CD4-positive, alpha-beta T cell treated with Interleukin-12 subunit alpha and Interleukin-12 subunit beta, for 1 hour (primary cell): ENCODE measurements at places on chromosomes 5 and 9.

DNA sequence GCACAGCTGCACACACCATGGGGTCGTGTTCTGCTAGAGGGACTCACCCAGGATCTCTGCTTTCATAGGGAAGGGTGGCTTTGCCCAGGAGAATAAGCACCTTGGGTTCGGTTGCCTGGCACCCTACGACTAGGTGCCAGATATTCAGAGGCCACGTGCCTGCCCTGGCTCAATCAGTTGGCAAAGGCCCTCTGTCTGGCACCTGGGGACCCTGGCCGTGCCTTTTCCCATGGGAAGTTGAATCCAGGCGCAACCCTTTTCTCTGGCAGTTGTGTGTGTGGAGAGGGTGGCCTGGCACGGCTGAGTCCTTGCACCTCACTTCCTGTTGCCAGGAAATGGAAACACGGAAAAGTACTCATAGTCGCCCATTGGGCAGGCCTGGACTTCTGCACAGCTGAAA is 10.2 kb upstream of the ANKH start:
- no peak for DNase-seq

- no peak for DNase-seq
Measured at GRCh38 chr9:38294220-38294960, 98.1 kb upstream of the ALDH1B1 start.

- no peak for DNase-seq
Measured at GRCh38 chr9:97500263-97500662, 1.2 kb upstream of the TMOD1 start.

GRCh38 chr9:117325831-117326230 is 89.0 kb downstream of the ASTN2 start:
- DNase-seq, result no peak

GRCh38 chr9:130844044-130844451 is 9.0 kb downstream of the ABL1 start:
- no peak for DNase-seq

DNA sequence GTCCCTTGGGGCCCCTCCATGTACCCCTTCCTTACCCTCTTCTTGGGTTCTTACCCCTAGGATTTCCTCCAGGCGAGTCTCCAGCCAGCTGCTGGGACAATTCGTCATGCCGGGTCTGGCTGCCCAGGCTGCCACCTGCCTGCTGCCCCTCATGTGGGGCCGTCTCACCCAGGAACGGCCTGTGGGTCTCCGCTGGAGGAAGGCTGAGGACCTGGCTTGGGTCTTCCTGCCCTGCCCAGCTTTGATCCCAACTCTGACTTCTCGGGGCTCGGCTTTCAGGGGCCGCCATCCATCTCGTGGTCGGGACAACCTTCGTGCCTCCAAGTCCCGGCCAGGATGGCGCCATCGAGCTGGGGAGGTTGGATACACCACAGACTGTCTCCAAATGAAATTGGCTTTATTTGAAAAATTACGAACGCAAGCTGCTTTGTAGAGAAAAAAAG is 38.1 kb downstream of the HMCN2 start:
- no peak for DNase-seq

DNA sequence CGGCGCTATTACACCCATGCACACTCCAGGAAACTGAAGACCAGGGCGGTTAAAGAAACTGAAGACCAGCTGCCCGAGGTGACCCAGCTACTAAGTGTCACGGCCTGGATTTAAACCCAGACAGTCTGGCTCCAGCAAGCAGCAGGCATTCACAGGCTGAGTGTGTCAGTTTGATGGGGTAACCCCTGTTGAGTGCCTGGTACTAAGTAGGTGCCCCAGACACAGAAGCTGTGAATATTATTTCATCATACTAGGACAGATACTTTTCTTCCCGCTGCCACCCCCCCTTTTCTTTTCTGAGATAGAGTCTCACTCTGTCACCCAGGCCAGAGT is 7.3 kb downstream of the ENG start:
- DNase-seq, result no peak

- no peak for DNase-seq
Measured at GRCh38 chr9:18324928-18325745, 148.8 kb upstream of the ADAMTSL1 start.

DNA sequence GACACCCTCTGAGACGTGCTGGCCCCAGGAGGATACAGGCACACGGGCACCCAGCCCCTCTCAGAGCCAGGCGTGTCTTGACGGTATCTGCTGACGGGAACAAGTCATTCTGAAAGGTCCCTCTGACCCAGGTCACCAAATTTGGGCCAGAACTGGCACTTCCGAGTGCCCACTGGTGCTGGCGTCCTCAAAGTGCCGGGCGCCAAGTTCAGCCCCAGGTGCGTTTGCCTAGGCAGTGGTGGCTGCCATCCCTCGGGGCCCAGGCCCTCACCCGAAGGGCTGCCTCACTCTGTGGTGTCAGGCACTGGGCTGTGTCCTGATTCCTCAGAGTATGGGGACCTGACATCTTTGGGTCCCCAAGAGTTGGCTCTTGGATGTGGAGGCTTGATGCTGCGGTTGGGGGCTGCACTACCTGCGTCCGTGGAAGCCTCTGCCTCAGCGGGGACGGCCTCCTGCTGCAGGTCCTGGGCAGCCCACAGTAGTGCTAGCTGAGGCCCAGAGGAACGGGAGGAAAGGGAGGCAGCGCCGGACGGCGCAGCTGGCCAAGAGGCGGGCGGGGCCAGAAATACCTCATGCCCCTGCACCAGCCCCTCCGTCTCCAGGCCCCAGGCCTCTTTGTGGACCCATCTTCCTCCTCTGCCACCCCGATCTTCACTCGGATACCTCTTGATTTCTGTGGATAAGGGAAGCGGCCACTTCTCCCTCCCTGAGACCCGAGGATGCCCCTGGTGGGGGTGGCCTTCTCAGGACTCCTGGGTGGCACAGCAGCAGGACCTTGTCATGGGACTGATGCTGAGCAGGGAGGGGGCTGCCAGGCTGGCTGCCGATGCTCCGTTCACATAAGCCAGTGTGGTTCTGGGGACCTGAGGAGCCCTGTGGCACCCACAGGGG is 109.4 kb upstream of the LMX1B start:
- no peak for DNase-seq

DNA sequence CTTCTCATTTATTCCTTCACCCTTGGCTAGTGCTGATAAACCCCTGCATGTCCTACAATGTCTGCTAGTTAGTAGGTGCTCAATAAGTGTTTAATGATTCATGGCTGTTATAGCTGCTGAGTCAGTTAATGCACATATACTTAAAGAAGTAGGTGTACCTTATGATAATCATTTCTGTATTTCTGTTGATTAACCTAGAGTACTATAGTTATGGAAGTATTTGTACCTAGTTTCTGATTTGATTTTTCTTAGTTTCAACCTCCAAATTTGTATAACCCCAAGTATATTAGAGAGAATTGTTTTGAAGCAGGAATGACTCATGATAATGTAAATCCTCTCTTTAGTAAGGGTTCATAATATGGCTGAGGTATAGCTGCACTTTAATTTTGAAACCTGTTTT is 8.9 kb downstream of the SMAD5 start:
- DNase-seq, result no peak

DNA sequence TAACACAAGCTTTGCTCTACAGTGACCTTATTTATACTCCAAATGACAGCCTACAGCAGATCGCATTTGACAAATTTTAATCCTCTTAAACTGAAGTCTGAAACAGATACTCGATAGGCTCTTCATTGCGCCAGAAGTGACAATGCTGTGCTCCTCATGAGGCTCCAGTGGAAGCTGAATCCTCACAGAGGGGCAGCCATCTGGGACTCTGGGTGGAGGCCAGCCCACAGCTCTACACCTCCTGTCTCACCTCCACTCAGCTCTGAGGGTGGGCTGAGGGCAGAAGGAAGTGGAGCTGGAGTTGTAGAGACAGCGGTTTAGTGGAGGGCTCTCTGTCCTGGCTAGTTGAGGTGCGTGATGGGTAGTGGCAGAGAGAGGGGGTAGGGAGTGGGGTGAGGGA is 283.3 kb upstream of the ANKRD55 start:
- DNase-seq, result no peak

DNA sequence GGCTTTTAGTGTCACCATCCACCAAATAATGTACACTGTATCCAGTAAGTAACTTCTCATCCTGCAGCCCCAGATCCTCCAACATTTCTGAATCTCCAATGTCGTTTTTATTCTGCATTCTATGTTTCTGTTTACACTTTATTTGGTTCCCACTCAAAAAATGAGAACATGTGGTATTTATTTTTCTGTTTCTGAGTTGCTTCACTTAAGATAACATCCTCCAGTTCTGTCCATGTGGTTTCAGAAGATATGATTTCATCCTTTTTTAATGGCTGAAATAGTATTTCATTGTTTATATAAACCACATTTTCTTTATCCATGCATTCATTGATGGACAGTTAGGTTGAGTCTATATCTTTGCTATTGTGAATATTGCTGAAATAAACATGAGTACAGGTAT is 677.3 kb upstream of the FTMT start:
- no peak for DNase-seq

GRCh38 chr5:91379246-91379913 is 3.7 kb downstream of the ARRDC3 start:
- no peak for DNase-seq

DNA sequence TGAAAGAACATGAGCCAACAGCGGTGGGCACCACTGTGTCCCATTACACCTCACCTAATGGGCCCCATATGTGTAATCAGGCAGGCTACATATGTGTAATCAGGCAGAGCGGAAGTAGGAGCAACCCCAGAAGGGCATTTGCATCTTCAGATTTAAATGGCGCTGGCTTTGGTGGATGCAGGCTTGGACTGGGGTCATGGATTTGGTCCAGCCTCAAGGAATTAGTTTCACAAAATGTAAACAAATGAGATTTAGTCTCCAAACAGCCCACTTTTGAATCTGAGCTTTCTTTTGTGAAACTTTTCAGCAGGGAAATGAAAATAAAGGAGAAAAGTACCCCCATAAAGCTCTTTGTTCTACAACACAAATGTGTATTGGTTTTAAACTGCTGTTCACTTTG is 161.3 kb downstream of the LPAR1 start:
- DNase-seq, result no peak

GRCh38 chr9:76619640-76620039 is 144.6 kb upstream of the PCA3 start:
- DNase-seq, result no peak

DNA sequence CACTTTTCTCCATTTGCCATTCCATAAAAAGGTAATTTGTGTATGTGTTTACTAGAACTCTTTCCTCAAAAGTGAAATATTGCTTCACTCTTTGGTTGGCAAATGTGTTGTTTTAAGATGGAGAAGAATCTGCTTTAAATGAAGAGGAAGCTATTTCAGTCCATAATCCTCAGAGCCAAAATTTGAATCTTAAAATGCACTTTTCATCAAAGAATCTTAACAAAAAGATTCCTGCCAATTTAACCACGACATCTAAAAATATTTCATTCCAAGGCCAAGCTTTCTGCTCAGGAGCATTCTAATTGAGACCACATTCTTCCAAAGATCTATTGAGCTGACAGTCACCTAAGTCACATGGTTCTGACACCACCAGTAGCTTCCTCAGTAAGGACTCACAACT is 7.5 kb downstream of the GABRB2 start:
- no peak for DNase-seq

- DNase-seq, result no peak
Measured at GRCh38 chr9:69895659-69896058, 75.0 kb downstream of the CFAP95 start.

- no peak for DNase-seq
Measured at GRCh38 chr5:73674669-73675004, 48.6 kb downstream of the ARHGEF28 start.

GRCh38 chr5:176774216-176775171 is 35.9 kb upstream of the UNC5A start:
- DNase-seq, result no peak

DNA sequence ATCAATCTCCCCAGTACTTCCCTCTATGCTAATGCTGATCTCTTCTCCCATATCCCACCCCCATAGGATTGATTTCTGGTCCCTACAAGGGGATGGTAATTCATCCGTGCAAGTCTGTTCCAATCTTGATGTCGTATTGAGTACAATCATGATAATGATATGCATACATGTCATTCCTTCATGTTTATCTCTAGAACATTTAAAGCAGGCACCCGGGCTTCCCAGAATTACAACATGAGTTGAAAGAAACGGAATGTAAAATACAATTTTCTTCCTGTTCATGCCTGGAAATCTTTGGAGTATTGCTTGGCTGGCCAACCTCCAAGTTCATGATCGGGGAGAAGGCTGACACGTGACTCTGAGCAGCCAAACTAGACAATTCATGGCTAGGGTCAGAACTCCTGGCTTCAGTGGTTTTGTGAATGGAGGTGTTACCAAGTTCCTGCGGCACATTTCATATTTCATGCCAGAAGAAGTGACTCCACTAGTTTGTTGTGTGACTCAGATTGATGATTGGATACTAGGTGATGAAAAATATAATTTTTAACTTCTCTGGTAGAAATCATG is 66.6 kb downstream of the C9orf152 start:
- no peak for DNase-seq

DNA sequence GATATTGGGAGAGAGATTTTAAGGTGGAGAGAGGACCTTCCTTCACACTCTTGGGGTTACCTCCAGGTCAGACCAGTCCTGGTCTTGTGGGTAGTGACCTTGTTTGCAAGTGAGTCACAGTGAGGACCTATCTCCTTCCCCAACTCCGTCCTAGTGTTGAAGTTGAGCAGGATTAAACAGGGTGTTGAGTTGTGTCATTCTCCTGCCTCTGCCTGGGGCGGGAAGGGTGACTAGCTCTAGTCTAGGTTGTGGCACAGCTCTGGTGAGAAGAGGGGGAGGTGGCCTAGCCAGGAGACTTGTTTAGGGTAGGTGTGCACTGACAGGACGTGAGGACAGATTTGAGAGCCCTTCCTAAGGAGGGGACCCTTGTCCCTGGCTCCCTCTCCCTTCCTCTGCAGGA is 119.6 kb upstream of the PITX1 start:
- DNase-seq, result no peak

DNA sequence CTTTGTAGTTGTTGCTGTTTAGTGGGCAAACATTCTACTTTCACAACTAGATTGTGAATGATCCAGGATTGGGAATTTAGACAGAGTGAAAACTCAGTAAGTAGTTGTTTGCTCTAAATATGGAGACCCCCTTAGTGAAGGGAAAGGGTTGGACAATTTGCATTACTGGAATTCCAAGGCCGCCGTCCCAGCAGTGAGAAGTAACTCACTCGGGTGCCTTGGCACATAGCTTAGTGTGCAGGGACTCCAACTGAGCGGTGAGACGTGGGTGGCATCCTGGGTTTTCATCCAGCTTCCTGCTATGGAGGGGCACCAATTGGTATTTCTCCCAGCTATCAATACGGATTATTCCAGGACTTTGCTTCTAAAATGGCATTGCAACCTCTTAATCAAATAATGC is 69.7 kb upstream of the FCN1 start:
- no peak for DNase-seq

- DNase-seq, result no peak
Measured at GRCh38 chr5:159861086-159861485, 55.2 kb upstream of the ADRA1B start.

GRCh38 chr5:52922384-52922783 is 66.8 kb upstream of the ITGA2 start:
- no peak for DNase-seq

- DNase-seq, result no peak
Measured at GRCh38 chr5:179347581-179347980, 2.3 kb upstream of the ADAMTS2 start.

DNA sequence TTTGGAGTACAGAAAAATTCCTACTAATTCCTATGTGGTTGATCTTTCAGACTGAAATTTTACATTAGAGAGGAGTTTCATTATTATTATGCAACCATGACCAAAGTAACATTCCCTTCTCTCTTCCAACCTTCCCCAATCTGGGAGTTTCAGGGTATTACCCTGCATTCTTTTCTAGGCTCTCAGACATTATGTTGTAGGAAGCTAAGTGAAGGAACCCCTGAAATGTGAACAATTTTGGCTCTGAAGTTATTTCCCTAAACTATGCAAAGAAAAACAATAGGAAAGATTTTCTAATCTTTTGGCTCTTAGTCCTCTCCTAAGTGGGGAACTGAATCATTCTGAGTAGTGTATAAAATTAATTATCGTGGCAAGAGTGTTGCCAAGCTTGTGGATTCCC is 63.3 kb upstream of the ZFAND5 start:
- DNase-seq, result no peak
